Kidney tubule cell (primary cell): ENCODE measurements at places on chromosomes 1 and 21.

DNA sequence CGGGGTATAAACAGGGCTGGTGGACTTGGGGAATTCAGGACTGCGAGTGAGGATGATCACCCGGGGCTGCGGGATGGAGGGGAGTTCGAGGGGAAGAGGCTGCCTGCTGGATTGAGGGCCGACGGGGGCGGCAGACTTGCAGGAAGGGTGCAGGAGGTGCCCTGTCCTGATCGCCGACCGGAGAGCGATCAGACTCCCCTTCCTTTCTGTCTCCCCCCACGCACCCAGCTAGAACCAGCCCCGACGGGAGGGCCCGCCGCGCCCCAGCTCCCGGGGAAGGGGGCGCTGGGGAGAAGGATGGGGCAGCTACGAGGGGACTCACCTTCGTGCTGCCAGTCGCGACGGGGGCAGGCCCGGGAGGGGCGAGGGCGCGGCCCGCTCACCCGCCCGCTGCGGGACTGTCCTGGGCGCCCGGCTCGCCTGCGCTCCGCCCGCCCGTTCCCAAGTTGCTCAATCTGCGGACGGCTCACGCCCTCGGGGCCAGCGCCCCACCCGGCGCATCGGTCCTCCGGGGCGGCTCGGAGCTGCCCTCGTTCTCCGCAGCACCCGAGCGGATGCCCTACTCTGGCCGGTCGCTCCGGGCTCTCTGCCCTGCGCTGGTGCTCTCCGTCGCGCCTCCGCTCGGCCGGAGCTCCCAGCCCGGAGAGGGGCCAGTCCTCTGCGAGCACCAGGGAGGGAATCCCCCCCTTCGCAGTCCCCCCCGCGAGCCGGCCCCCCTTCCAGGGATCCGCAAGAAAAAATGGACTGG is at the start of gene RSPO1:
Gene RSPO1 (minus strand): TSS at position 649 of the 748 bp plus-strand sequence. CDS start 5,231 bp downstream, outside the sequence.
- peak; percentile 4 for DNase-seq

DNA sequence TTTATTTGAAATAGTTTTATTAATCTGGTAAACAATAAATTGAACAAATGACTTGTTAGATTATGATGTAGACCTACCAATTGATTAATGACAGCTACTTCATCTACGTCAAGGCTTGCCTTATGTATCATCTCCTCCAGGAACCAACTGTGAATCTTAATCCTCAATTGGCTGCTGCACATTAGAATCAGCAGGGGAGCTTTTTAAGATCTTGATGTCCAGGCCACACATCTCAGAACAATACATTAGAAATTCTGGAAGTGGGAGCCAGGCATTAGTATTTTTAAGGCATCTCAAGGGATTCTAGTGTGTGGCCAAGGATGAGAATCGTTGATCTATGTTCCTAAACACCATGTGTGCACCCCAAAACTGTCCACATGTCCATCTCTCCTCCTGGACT is 52.0 kb upstream of the LYPLAL1 start:
- DNase-seq = no peak

- DNase-seq = no peak
Observed at GRCh38 chr1:77047978-77048614, 171.1 kb downstream of the PIGK start.

DNA sequence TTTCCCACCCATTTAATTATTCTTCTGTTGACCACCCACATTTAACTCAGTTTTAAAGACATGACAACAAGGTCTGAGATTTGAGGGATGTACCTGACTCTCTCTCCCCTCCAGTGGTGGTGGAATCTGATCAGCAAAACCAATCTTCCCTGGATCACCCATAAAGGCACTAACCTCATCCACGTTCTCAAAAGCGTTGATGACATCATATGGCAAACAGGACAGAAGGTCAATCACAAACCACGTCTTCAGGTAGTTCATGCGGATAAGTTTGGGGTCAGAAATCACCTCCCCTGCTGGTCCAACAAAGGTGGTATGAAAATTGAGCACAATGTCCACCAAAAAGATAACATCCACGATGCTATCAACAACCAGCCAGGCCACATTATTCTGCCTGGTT is 115.3 kb downstream of the KCNH1 start:
- no peak for DNase-seq

GRCh38 chr1:99429754-99430153 is 165.5 kb downstream of the PLPPR4 start:
- no peak for DNase-seq

DNA sequence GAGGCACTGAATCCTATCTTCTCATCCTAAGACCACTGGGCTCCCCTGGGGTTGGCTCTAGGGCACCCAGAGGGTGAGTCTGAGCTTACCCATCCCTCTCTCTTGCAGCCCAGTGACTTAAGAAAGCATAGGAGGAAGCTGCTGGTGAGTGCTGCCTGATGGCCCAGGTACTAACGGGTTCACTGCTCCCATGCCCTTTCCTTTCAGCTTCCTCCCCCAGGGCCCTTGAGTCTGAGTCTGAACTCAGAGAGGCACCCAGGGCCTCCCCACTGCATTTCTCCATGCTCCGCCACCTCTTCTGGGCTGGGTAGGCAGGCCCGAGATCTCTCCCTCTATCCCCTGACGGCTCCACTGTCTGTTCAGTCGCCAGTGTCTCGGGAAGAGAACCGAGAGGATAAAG is 29.7 kb downstream of the PPFIA4 start:
- peak; percentile 22 for DNase-seq

- DNase-seq = peak; percentile 50
Observed at GRCh38 chr1:182990413-182991144, 32.6 kb upstream of the LAMC1 start.

DNA sequence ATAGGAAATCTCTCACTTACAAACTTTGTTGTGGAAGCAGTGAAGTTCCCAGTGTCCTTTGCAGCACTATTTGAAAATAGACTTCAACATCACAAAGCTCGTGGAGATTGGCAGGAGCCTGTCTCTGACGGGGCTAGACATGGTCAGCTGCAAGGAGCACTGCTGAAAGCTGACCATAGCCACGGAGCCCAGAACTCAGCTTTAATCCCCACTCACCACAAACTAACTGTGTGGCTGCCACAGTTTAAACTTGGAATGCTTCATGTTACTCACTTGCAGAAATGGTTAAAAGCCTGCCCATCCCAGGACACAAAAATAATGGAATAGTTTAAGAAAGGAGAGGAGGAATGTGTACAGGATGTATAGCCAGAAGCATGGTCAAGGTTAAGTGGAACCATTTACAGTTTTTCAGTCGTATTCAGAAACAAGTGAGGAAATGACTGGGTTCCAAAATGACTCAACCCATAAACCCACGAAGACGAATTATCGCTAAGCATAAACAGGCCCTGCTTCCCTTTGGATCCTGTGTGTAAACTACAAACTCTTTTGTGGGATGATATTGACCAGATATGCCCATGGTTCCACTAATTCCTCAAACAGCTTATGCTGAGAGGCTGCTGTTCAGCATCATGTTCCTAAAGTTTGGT is 18.2 kb downstream of the DNALI1 start:
- no peak for DNase-seq

DNA sequence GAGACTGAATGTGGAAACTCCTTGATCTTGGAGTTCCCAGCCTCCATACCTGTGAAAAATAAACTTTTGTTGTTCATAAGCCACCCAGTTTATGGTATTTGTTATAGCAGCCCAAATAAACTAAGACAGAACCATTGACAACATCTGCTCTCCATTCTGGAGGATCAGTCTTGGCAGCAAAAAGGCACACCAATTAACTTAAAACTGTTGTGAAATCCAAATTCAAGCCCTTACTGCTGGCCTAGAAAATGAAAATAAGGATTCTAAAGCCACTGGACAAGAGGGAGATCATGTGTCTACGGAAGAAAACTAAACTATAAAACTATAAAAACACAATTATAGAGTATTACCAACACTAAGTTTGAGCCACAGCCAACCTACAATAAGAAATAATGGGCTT is 172.1 kb upstream of the RNPC3 start:
- no peak for DNase-seq

GRCh38 chr1:209406168-209406567 is 177.3 kb upstream of the CAMK1G start:
- DNase-seq = peak; percentile 53

- DNase-seq = no peak
Observed at GRCh38 chr1:234729561-234730474, 119.8 kb upstream of the IRF2BP2 start.

DNA sequence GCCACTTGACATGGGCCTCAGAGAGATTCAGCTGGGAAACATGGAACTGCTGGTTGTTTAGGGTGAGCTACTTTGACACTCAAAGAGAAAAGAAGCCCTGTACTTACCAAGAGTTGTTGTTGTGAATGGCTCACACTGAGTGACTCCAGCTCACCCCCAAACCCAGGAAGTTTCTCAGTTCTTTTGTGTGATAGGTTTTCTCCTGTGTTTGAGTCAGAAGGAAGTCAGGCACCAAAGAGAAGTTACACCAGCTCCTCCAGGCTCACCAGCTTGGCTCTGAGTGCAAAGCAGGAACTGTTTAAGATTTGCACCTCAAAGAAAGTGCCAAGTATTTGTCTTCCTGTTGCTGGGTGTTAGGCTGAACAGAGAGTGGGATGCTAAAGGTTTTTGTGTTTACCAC is 111.2 kb upstream of the PROX1 start:
- peak; percentile 4 for DNase-seq

- no peak for DNase-seq
Observed at GRCh38 chr1:22609291-22609690, 27.1 kb upstream of the C1QA start.

DNA sequence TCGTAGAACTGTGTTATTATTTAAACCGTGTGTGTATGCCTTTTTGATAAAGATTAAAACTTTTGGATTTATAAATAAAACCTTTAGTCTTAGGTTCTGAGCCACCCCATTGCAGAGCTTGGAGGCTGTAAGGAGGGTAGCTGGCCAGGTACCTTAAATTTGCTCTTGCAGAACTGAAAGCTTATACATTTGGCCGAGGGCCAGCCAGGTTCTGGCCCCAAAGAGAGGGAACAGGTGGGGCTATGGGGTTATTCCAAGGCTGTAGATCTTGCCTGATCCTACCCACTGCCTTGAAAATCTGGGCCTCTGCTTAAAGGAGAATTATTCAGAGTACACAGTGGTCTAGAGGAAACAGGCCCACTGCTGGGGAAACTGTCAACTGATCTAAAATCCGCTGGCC is 59.6 kb downstream of the CAMK2N1 start:
- peak; percentile 11 for DNase-seq

GRCh38 chr1:8424539-8425116 is 106.7 kb downstream of the SLC45A1 start:
- DNase-seq = peak; percentile 76

DNA sequence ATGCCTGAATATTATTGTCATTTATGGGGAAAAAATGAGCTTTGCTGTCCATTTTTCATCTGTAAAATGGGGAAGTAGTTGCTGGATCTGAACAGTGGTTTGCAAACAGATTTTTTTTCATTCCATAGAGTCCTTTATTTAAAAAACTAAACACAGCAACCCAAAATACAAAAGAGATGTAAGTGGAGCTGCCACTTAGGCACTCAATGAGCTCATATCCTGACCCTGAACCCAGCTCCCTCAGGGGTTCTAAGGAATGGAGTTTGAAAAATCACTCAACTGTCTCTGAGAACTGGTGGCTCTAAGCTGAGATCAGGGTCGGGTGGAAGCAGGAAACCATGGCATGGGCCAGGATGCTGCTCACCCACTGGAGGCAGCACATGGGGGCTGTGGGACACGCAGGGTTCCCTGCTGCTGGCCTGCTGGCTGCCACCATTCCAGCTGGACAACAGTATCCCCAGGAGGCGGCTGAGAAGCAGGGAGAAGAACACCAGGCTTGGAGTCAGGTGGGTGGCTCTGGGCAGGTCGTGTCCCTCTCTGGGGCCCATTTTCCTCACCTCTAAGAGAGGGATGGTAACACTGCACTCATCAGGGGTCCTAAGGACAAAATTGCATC is 9.6 kb upstream of the ECE1 start:
- DNase-seq = peak; percentile 17

DNA sequence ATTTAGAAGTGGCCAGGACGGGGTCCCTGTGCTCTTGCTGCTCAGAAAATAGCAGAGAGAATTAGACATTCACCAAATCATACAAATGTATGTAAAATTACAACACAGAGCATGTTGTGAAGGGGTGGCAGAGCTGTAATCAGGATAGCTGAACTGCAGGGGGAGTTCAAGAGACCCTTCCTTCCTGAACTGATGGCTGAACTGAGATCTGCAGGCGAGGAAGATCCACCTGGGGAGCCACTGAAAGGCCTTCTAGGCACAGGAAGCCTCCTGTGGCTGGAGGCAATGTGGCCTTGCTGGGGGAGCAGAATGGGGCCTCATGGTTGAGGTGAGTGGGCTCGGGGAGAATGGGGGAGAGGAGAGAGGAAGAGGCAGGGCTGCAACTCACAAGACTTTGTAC is 216.5 kb downstream of the PRDM2 start:
- DNase-seq = no peak

GRCh38 chr1:28751315-28752060 is 14.7 kb downstream of the YTHDF2 start:
- peak; percentile 34 for DNase-seq

GRCh38 chr1:5974631-5975030 is 17.6 kb downstream of the NPHP4 start:
- no peak for DNase-seq

DNA sequence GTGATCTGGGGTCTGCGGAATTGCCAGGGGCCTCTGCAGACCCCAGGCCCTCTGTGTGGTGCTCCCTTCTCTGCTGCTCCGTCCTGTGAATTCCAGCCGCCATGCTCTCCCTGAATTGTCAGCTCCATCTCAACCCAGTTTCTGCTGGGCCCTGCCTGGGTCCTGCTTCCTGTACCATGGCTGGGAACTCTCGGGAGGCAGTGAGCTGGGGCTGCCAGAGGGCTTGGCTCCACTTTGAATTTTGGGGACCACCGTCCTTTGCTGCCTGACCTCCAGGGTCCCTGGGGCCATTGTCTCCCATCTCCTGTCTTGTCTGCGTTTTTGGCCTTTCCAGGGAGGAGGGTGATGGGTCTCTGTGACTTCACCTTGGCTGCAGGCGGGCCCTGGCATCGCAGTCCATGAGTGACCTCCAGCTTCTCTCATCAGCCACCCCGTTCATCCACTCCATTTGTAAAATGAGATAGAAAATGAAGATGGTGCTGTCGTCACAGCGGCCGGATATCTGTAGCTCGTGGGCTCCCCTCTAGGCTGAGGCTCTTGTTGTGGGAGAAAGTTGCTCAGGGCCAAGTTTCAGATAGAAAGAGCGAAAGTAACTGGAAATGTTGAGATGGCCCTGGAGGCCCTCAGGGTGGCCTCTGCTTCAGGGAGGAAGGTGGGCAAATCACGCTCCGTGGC is 38.3 kb downstream of the SKI start:
- DNase-seq = no peak

- DNase-seq = no peak
Observed at GRCh38 chr1:151455231-151455630, 4.1 kb downstream of the POGZ start.

DNA sequence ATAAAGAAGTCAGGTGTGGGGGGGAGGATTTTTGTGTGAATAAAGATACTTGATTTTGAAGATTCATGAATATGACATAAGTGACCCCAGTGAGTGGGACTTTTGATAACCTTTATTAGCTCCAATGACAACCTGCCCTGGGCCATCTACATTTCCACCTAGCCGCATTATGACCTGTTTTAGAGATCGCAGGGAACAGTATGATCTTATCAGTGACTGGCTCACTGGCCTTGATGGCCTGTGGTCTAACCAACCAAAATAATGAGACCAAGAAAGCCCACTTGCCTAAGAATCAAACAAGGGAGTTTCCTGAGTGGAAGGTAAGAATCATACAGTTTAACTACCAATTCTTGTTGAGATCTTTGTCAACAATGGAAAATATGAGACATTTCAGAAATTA is 1.8 kb downstream of the ELAPOR1 start:
- DNase-seq = no peak
